ENCODE measurements at places on chromosomes 1 and 21.

DNA sequence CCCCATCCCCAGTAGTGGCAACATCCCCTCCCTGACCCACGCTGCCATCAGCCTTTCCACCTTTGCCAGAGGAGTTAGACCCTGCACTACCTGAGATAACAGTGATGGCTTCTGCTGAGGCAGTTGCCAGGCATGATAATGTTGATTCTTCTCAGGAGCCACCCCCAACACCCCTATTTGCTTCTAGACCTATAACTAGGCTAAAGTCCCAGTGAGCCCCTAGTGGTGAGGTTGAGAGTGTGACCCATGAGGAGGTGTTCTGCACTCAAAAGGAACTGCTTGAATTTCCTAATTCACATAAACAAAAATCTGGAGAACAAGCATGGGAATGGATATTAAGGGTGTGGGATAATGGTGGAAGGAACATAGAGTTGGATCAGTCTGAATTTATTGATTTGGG is 159.6 kb upstream of the COL11A1 start:
- DNase-seq: no peak

DNA sequence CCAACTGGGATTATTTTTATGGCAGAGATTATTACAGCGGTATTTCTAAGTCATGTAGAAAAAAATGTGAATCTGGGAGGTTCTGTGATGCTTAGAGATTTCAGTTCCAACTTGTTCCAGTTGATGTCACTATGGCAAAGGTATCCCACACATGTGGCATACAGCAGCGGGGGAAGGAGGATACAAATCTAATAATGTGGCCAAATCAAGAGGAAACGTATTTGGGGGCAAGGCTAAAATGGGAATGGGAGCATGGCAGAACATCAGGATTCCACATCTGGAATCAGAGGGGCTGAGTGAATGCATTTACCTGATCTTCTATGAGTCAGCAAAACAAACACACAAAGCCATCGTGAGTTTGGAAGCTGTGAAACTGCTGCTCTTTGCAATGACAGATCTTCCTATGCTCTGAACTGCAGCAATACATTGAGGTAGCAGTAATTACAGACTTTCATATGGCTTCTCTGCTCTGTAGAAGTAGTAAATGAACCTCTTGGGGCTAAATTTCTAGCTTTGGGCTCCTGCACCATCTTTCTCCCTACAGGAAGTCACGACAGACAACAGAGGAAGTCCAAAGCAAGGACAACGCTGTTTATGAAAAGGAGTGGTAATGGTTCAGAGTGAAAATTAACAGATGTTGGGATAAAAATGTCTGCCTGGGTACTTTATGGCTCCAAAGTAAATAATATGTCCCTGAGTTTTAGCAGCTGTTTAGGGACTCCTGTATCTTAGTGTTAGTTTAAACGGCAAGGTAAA is 55.5 kb downstream of the GABPA start:
- DNase-seq: no peak

GRCh38 chr1:229699613-229700267 is 73.7 kb downstream of the URB2 start:
- no peak for DNase-seq

DNA sequence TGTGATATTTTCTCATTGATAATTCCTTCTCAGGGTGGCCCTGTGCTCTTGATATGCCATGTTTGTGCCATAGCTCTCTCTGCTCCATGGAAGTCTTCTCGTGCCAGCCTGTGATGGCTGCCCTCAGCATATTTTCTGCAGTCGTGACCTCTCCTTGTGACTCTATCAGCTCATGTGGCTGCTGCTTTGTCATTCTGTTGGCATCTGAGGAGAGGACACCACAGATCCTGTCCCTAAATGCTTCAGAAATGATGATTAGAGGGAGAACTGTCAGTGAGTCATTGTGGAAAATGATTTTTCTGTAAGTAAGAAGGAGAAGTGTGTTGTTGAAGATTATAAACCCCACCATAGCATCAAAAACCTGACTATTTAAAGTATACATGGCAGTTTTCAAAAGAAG is 286.0 kb downstream of the ADGRL2 start:
- no peak for DNase-seq

DNA sequence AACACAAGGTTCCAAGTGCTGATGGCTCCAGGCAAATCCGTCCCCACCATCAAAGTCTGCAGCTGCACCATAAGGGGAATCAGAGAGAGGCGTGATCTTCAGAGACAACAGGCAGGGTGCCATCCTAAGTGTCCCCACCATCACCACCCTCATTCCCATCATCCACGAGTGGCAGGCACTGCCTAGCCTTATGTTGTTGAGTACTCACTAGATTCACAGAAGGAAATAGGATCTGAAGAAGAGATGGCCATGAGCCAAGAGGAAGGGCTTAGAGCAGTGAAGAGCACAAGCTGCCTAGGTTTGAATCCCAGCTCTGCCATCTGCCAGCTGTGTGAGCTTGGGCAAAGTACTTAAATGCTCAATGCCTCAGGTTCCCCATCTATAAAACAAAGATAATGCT is 207.3 kb upstream of the CSF3R start:
- no peak for DNase-seq

DNA sequence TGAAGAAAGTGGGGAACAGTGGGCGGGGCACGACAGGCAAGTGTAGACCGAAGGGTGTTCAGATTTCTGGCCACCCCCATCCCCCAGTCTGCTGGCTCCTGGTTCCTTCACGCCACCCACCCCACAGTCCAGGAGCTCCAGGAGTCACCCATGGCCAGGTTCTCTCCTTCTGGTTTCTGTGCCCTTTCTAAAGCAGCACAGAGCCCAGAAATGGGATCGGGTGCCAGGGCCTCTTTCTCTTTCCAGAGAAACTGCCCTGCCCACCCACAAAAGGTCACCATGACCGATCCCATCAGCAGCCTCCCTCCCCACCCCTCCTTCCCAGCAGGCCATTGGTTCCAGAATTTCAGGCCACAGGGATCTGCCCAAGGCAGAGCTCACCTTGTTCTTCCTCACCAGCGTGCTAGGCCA is 3.2 kb upstream of the CELSR2 start:
- DNase-seq: no peak

DNA sequence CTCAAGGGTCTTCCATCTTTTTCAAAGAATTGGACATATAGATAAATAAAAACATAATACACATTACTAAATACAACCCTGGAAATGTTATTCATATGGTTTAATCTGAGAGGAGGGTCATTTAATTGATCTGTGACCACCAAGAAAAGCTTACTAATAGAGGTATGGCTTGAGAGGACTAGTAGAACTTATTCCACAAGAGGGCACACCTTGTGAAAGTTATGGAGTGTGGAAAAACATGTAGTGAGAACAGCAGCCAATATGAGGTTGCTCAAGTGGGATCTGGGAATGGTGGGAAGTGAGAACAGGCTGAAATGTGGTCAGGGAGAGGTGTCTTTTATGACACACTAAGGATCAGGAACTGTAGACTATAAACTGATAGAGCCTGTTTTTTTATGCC is 973.5 kb upstream of the B3GALT2 start:
- DNase-seq: no peak

- DNase-seq: no peak
These were observed 16.9 kb upstream of the IFI16 start for GRCh38 chr1:158992787-158993312.

DNA sequence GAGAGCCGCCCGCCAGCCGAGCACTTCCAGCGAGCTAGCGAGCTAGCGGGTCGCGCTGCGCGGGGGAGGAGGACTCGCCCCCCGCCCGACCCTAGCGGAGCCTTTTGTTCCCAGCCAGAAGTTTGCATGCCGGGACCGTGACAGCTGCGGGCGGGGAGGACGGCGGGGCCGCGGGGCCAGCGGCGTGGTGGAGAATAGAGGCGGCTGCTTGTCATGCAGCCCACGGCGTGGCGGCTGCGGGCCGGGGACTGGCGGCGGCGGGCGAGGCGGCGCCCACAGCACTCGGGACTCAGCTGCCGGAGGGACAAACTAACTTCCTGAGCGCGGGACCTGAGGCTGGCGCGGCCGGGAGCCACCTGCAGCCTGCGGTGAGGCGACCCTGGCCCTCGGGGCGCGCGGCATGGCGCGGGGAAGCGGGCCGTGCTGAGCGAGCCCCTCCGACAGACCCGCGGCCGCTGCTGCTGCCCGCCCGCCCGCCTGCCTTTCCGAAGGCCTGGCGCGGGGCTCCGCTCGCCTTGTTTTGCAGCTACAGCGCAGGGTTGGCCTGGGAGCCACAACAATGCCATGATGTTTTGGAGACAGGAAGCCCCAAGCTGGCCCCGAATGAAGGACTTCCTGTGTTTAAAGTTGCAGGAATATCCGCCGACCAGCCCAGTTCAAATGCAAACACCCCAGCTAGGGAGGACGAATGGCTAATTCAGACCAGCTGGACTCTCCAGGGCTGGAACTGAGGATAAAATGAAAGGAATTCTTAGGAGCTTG is 82.2 kb upstream of the BMP8A start:
- DNase-seq: no peak

DNA sequence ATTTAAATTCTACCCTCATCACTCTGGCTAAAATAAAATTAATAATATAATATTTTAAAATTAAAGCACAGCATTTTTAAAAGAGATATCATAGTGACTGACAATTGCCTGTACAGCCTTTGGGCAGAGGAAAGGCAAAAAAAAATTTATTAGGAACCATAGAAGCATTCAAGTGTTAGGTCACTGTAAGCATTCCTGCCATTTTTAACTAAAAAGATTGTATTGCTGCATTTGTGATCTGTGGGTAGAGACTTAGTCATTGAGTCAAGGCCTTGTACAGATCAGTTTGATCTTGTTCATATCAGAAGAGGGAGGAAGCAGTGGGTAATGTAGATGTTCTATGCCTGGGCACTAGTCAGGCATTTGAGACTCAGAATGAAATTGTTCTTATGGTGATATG is 109.9 kb downstream of the LYPLAL1 start:
- no peak for DNase-seq

GRCh38 chr1:204447190-204447589 is 35.6 kb upstream of the PPP1R15B start:
- DNase-seq: no peak

DNA sequence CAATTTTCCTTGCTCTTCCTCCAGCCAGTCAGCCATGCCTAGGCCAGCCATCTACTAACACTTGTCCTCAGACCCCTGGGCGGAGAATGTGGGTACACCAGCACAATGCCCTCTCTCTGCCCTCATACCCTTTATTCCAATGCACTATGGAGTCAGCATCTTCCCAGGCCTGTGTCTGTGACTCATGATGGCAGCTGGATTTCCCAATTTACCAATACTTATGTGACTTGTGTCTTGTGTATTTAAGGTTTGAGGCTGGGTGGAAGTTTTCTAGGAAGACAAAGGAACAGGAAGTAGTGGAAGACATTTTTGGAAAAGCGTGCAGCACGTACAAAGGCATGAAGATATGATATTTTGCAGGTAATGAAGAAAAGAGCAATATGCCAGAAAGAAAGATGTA is 114.3 kb downstream of the NMNAT2 start:
- DNase-seq: no peak

DNA sequence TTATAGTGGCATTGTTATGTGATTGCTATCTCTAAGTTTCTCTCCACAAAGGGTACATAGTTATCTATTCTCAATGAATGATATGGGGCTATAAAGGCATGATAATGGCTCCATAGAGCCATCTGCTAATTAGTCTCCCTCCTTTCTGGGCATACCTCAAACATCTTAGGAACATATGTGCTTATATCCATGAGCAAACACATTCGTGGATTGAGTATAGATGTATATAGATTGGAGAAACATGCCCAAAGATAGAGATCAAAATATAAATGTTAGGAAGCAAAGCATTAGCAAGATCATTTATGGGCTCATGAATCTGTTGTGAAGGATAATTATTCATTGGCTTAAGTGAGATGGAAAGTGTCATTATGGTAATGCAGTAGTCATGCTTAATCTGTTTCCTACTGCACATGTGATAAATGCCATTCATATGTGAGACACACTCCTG is 155.8 kb upstream of the UBE2U start:
- no peak for DNase-seq

DNA sequence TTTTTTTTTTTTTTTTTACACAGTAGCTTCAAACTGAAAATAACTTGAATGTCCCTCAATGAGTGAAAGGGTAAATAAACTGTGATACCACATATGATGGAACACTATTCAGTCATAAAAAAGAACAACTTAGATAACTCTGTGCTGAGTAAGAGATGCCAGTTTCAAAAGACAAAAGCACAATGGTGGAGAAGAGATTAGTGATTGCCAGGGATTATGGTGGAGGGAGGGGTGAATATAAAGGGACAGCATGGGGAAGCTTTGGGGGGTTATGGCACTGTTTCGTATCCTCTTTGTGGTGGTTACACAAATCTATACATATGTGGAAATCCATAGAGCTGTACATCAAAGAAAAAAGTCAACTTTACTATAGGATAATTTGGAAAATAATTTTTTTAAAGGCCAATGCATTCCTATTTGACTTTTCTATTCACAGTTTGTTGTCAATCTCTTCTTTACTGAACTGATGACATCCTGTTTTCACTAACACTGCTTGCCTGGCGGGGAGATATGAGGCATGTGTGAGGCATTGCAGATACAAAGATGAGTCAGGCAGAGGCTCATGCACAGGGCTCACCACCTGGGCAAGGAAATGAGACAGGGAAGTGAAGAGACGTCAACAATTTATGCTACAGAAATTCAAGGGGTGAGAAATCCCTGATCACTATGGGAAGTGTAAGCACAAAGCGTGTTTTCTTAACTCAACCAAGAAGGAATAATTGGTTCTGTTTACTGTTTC is 302.7 kb downstream of the DUSP10 start:
- DNase-seq: peak; percentile 24

GRCh38 chr1:37808369-37809319 is 636 bp upstream of the YRDC start:
- DNase-seq: no peak

DNA sequence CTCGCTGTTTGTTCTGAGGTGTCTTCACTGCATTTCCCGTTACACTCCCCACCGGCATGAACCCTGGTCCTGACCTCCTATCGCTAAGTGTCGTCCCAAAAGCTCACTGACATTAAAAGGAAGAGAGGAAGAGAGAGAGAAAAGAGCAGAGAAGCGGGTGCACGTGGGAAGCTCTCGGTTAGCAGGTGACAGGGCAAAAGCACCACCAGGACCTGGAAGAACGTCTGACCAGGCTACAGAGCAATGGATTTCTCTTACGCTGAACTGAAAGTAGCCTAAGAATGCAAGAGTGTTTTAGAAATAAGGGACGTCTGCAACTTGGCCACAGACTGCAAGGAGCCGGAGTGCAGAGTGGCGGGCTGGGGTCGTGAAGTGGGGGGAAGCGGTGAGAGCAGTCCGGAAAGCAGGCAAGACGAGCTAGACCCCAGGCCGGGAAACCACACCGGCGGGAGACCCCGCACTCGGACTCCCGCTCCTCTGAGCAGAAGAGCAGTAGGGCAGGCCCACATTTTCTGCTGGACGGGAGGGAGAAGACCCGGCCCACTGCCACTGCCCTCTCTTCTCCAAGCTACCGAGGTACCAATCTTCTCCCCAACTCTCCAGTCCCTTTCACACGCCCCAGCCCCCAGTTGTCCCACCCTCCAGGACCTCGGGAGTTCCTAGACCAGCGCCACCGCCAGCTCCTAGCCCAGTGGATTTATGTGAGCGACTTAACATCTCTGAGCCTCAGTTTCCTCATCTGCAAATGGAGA is 8.3 kb upstream of the MPZL1 start:
- DNase-seq: no peak
